ENCODE measurements at places on chromosomes 2 and 18.
A peak's percentile ranks its signal among the peaks of the same experiment; 100 is the strongest.

GRCh38 chr2:120294008-120294340 lies 41.3 kb downstream of the RALB start:
- DNase-seq, result no peak

GRCh38 chr2:21395366-21395765 lies 271.6 kb downstream of the TDRD15 start:
- peak; percentile 4 for DNase-seq

DNA sequence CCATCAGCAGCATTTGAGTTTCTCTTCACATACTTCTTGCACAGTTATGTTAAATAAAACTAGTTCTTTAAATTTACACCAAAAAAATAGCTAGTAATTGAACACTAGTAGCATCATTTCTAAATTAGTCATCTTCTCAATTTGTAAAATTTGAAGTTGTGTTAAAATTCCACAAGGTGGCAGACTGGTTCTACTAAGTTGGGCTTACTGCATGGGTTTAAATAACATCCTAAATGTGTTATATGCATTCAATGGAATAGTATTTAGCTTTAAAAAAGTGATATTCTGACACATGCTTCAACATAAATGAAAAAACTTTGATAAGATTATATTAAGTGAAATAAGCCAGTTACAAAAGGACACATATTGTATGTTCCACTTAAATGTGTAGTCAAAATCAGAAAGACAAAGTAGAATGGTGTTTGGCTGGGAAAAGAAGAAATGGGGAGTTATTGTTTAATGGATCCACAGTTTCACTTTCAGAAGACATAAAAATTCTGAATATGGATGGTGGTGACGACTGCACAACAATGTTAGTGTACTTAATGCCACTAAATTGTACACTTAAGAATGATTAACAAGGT lies 28.7 kb upstream of the RPRD1A start:
- DNase-seq, result peak; percentile 72

DNA sequence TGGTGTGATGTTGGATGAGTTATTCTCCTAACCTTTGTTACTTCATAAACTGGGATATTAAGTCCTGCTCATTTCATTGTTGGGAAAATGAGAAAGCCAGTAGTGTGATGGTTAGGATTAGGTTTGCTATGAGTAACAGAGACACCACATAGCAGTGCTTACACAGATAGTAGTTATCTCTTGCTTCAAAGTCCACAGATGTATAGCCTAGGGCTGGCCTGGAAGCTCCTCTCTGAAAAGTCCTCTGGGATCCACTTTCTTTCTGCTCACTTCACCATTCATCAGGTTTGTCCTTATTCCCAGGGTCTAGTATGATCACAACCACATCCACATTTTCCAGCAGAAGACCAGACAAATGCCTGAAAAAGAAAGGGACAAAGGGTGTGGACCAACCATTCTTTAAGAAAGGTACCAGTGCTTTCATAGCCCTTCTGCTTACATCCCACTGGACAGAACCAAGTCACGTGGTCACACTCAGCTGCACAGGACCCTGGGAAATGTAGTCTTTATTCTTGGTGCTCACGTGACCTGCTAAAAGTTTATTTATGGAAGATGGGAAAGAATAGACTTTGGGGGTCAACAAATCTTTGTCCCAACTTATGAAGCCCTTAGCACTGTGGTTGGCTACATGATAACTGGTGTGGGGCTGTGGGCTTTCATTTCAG lies 108.9 kb downstream of the INSIG2 start:
- DNase-seq, result peak; percentile 61

- DNase-seq, result no peak
Measured at GRCh38 chr2:236988690-236989624, 96.7 kb upstream of the COPS8 start.

DNA sequence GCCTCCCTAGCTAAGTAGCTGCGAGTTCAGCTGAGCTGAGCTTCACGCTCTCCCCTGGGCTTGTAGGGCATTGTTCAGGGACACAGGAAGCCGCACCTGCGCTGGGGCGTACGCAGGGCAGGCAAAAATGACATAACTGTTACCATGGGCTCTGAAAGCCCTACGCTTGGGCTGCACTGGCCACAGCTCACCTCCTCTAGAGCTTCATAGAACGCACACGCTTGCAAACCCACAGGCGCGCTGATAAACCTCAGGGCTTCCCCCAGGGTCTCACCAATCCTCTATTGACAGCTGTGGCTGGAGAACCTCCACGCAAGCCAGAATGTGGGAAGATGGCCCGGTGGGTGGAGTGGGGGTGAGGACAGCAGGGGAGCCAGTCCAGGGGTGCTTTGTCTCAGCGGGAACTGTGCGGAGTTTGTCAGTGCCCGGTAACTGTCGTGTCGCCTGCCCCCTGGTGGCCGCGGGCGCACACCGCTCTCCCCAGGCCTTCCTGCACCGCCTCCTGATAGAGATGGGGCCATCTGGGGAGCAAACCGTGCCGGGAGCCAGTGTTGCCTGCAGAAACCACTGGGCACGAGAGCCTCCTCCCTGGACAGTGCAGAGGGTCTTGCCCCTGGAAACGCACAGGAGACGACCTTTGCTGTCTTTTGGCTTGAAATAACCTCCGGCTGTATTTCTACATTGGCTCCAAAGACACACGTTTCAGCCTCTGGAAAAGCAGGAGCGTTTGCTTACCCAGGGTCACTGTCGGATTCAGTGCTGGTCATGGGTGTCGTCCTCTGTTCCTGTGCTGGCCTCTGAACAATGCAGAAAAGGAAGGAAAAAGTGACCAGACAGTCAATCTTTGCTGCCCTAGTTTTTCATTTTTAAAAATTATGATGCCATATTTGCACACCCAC lies 17.0 kb upstream of the CIDEA start:
- peak; percentile 84 for DNase-seq

- DNase-seq, result no peak
Measured at GRCh38 chr2:241182126-241182525, 6.4 kb upstream of the ANO7 start.

GRCh38 chr2:2798337-2798736 lies 467.3 kb upstream of the MYT1L start:
- no peak for DNase-seq

- peak; percentile 52 for DNase-seq
Measured at GRCh38 chr2:1864981-1865421, 120.7 kb upstream of the PXDN start.

DNA sequence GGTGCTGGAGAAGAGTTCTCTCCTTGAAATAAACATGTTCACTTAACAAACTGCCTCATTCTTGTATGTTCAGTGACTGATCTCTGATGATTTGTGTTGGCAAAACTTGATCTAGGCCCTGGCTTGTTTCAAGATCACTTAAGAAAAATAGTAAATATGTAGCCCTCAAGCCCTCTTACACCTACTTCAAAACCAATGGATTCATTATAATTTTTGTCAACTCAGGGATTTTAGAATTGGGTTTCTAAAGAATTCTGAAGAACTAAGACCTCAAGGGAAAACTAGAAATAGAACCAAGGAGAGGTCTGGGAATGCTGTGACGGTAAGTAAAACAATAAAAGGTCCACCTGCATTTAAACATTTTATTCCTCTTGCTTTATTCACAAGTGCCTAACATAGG lies 1731.6 kb upstream of the CELF4 start:
- no peak for DNase-seq

GRCh38 chr2:109478906-109479493 lies 134.8 kb downstream of the SEPTIN10 start:
- no peak for DNase-seq

- DNase-seq, result no peak
Measured at GRCh38 chr2:961786-962185, 11.1 kb downstream of the SNTG2 start.

DNA sequence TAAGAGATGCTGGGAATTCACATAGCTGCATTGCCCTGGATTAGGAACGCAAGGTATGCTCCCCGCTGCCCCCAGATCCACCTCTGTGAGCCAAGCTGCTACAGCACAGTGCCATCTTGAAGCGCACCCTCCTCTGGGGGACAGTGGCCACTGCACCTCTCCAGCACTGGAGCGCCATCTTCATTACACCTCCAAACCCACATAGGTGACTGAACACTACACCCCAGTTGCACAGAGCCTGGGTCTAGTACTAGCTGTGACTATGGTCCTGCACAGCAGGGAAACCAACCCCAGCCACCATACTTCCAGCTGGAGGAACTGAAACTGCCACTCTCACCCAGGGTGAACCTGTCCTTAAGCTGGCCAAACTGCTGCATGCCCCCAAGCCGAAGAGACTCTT lies 84.6 kb downstream of the TMEM237 start:
- DNase-seq, result peak; percentile 48

GRCh38 chr18:24381126-24381525 lies 16.5 kb downstream of the OSBPL1A start:
- DNase-seq, result no peak

DNA sequence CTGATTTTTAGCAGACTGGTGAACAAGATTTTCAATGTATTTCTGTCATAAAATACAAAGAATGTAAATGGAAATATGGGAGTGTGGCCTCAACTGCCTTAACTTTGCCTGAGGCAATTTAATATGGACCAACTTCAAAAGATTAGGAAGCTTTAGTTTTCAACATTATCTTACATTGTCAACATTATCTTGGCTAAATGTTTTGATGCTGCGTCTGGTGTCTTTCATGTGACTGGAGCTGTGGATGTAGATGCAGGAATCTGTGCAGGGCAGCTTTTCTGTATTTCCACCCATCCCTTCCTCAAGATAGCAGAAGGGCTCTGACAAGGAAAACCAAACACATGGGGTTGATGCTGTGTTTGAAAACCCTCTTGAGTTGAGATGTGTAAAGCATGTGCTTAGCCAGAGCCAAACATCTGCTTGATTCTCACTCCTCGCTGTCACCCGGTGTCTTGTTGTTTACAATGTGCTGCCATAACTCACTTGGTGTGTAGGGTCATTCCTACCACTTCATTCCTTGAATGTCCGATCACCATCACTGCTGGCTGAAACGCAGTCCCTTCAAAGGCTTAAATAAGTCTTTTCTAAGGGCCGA lies 33.0 kb downstream of the COPS8 start:
- no peak for DNase-seq

- peak; percentile 81 for DNase-seq
Measured at GRCh38 chr2:219252900-219253752, at the start of gene TUBA4B. TUBA4B (plus strand) TSS chr2:219253243; CDS start chr2:219253408, 165 bp downstream.

DNA sequence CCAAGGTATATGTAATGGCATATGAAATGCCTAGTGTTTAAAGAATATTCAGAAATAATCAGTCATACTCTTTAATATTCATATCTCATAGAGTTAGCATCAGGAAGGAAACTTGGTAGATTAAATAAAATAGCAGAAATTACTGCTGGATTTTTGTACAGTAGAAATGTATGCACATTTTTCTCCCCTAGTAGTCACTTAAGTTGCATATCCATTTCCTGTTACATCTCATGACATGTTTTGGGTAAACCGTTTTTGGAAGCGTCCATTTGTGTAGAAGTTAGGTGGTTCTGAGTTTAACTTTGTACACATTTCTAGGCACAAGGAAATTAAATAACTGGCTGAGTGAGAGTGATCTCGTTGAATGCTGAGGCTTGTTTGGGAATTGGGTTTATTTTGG lies 21.9 kb downstream of the NEDD4L start:
- DNase-seq, result no peak

DNA sequence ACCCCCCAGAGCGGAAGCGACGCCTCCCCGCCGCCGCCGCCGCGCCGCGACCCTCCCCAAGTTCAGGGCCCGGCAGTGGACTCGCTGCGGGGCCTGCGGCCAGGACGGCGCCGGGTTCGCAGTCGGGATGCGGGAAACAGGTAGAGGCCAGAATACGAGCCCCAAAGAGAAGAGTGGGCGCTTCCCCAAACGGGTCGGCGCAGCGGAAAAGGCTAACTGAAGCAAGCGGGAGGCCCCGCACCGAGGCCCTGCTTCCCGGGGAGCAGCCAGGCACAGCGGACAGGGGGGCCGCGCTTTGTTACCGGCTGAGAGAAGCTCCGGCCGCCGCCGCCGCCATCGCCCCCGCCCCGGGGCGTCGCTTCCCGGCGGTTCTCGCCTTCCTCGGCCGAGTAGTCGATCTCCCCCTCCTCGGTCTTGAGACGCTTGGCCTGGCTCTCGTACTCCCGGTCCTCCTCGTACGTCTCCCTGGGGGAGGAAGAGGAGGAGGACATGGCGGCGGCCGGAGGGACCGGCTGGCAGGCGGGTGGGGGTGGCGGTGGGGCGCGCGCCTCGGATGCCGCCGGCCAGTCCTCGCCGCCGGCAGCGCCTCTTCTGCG lies 494 bp downstream of the HNRNPLL start:
- peak; percentile 57 for DNase-seq

DNA sequence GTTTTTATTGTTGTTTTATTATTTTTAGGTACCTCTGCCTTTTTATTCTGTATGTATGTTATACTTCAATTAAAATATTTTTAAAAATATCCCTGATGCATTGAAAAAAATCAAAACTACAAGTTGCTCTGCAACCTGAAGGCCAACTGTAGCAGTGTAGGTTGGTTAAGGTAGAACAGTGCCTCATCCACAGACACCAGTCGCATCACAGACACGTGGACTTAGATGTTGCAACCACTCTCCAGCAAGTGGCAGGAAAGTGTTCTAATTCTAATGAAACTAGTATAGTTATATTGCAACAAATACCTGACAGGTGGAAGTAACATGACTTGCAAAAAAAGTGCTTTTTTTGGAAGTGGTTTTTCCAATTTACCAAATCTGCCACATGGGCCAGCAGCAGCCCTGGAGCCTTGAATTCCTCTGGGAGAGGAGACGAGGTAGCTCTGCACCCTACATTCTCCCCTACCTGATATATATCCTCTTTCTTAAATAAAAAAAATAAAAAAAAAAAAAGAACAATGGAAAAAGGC lies 28.4 kb upstream of the SLC3A1 start:
- DNase-seq, result no peak

- no peak for DNase-seq
Measured at GRCh38 chr2:66696374-66696773, 261.4 kb downstream of the MEIS1 start.

DNA sequence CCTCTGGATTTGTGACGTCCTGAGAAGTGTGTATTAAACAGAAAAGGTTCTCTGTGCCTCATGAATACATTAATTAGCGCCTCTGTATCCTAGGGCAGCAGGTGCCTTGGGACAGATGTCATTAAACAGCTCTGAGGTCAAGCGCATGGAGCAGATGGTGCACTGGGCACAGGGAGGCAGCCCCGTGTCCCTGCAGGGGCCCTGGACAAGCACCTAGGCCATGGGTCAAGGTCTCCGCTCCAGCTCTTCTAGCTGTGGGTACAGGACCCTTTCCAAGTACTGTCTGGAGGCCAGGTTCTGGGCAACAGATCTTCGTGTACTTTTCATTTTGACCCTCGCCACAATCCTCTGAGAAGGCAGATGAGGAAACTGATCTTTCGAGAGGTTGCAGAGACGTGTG lies 126.4 kb downstream of the KCTD1 start:
- DNase-seq, result no peak

DNA sequence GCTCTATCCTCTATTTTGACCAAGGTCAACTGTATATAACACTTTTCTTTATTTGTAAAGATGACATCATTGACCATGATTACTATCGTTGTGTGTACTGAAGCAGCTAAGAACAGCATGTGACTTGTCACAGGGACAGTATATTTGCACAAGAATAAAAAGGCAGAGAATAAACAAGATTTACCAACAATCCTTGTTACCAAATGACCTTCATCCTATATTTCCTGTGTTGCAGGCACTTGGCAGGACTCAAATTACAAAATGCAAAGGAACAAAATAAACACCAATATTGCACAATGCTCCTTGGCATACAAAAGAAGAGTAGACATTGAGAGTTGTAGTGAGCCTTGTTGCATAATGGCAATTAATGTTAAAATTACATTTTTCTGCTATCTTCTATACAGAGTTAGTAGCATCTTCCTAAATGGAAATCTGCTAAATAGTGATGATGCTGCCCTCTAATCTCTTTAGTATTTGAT lies 61.8 kb downstream of the RFTN2 start:
- DNase-seq, result no peak

GRCh38 chr2:132515010-132515409 lies 98.4 kb downstream of the GPR39 start:
- DNase-seq, result no peak

- no peak for DNase-seq
Measured at GRCh38 chr2:31528823-31529222, 51.9 kb downstream of the SRD5A2 start.

Measured in GM23338 (cell line).